ENCODE measurements at places on chromosomes 6 and 20.
A peak's percentile ranks its signal among the peaks of the same experiment; 100 is the strongest.

DNA sequence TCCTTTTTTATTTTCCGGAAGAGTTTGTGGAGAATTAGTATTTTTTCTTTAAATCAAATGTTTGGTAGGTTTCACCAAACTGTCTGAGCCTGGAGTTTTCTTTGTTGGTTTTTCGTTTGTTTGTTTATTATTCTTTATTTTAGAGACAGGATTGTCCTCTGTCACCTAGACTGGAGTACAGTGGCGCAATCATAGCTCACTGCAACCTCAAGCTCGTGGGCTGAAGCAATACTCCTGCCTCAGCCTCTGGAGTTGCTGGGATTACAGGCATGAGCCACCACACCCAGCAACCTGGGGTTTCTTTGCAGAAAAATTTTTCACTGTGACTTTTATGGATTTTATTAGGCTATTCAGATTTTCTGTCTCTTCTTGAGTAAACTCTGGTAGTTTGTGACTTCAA lies 120.2 kb upstream of the LOC128125822 start:
- no peaks in the 10 kb centered on the region for H3K36me3 ChIP-seq
- no peaks in the 10 kb centered on the region for H3K27me3 ChIP-seq
- no peak for DNase-seq
- no peak overlapping the region for H3K27ac ChIP-seq

DNA sequence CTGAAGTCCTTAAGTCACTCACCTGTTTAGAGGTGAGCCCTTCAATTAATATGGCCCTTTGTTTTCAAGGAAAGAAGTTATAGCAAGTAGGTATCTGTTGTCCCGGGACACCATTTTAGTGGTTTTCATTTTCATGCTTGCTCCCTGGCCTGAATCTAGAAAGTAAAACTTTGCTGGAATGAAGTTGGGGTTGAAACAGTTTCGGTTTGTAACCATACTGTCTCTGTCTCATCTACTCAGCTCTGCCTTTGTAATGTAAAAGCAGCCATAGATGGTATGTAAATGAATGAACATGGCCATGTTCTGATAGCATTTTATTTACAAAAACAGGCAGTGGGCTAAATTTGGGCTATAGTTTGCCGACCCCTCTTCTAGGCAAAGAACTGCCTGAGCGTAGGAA lies 64.9 kb upstream of the GNRH2 start:
- H3K27me3 ChIP-seq: no peaks in the 10 kb centered on the region
- H3K36me3 ChIP-seq: peaks cover 4% of the 10 kb centered on the region
- no peaks in the 10 kb centered on the region for H3K4me1 ChIP-seq
- no peak overlapping the region for H3K4me3 ChIP-seq

GRCh38 chr6:169968541-169969270 lies 217.3 kb downstream of the ERMARD start:
- H3K36me3 ChIP-seq: no peaks in the 10 kb centered on the region
- H3K4me3 ChIP-seq: no peak overlapping the region
- peaks cover 2% of the 10 kb centered on the region for H3K27me3 ChIP-seq
- no peak overlapping the region for H3K27ac ChIP-seq
- no peak for DNase-seq

GRCh38 chr6:137303441-137303840 lies 84.3 kb upstream of the IFNGR1 start:
- H3K36me3 ChIP-seq: no peaks in the 10 kb centered on the region
- H3K4me1 ChIP-seq: no peaks in the 10 kb centered on the region
- no peaks in the 10 kb centered on the region for H3K27me3 ChIP-seq
- no peak for DNase-seq
- H3K27ac ChIP-seq: no peak overlapping the region

DNA sequence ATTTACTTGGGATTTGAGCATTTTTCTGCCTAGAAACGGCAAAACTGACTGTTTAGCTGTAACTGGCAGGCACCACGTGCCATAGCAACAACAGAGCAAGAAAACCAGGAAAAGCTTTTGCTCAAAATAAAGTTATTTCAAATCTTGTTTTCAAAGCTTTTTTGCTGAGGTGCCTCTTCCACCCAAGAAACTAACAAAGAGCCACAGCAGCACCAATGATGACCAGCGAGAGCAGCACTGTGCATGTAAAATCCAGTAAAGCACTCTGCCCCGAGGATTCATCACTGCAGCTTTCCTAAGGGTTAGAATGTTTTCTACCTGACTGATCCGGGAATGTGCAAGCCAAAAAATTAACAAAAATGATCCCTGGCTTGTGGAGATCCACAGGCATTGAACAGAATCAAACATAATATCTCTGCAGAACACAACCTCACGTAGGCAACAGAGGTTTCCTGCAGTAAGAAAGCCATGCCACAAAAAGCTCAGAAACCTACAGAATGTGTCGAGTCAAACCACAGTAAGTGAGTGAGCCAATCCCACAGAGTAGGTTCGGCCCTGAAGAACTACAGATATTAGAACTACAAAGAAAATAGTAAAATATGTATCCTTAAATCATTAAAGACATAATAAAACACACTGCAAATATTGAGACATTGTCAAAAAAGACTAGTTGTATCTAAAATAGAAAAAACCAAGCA lies 7.4 kb upstream of the ULBP3 start:
- no peaks in the 10 kb centered on the region for H3K4me1 ChIP-seq
- H3K27ac ChIP-seq: no peak overlapping the region
- DNase-seq: peak; percentile 49
- H3K36me3 ChIP-seq: no peaks in the 10 kb centered on the region

DNA sequence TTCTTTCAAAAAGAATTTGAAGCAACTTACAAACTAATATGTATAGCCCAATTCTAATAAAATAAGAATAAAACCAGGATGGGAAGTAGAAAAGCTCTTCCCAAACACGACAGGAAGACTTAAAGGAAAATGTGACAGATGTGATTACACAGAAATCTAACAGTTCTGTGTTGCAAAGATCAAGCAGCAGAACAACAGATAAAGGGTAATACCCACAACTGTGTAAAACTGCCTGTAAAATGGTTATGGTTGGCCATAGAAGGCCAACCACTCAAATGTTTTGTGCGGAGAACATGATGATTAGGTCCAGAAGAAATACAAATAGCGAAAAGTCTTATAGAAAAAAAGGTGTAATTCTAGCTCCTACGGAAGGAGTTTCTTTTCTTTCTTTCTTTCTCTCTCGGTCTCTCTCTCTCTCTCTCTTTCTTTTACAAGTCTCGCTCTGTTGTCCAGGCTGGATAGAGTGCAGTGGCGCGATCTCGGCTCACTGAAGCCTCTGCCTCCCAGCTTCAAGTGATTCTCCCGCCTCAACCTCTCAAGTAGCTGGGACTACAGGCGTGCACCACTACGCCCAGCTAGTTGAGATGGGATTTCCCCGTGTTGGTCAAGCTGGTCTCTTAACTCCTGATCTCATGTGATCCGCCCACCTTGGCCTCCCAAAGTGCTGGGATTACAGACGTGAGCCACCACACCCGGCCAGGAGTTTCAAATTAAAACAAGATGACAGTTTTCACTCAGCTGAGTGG lies 128.5 kb downstream of the QRSL1 start:
- H3K27ac ChIP-seq: no peak overlapping the region
- no peaks in the 10 kb centered on the region for H3K4me1 ChIP-seq
- no peak overlapping the region for H3K4me3 ChIP-seq
- DNase-seq: no peak

- no peaks in the 10 kb centered on the region for H3K4me1 ChIP-seq
- H3K27ac ChIP-seq: no peak overlapping the region
- H3K27me3 ChIP-seq: peaks cover 79% of the 10 kb centered on the region
- no peaks in the 10 kb centered on the region for H3K36me3 ChIP-seq
These were observed 97.4 kb downstream of the YTHDF1 start for GRCh38 chr20:63118303-63119120.

DNA sequence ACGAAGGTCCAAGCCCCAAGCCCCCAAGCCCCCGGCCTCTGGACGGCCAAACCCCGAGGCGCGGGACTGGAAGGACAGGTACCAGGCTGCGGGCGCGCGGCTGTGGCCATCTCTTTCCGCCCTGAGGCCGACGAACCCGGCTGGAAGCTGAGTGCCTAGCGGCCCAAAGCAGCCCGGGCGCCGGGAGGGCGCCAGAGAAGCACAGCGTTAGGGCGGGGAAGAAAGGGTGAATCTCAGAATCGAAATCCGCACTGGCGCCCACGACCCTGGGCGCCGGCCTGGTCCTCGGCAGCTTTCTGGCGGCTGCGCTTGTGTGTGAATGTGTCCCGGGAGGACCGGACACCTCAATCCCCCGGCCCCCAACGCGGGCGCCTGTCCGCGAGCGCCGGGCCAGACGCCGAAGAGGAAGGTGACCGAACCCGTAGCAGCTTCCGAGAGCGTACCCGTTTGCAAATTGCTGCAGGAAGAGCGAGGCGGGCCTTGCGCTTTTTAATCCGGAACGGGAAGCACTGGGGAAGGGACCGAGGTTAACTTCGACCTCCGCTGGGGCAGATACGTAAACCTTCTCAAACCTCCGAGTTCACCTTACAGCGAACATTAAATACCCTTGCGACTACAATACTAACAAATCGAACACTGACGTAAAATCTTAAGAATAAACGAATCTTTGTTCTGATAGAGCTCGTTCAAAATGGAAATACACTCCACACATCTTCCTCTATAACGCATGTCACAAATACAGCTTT lies 2.9 kb downstream of the NRN1 start:
- H3K27ac ChIP-seq: no peak overlapping the region
- H3K4me3 ChIP-seq: peak overlapping the region; percentile 16
- no peaks in the 10 kb centered on the region for H3K4me1 ChIP-seq
- peak; percentile 65 for DNase-seq
- H3K27me3 ChIP-seq: peaks cover 20% of the 10 kb centered on the region

DNA sequence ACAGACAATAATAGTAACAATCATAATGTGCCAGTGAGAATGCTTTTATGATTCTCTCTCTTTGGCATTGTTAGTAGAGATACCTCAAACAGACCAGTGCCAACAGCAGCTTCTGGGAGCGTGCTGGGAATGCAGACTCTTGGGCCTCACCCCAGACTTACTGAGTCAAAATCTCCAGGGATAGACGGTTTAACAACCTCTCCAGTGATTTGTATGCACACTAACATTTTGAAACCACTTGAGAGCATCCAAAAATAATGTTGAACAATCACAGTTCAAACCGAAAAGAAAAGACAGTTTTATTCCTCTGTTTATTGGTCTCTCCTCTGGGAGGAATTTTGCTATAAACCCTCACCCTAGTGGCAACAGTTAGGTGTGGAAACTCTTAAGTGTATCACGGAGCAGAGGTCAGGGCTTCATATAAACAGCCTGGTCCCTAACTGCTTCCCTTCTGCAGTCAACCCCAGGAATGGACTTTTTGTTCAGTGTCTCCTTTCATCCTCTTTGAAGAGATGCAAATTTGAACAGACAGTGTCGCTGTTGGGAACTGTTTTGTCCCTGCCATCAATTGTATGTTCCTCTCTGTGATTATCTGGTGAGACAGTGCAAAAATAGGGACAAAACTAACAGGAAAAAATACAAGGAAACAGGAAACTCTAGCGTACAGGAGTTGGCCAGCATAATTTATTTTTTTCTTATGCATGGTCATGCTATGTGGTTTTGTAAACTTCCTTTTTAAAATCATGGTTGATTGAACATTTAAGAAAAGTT lies 162.4 kb upstream of the BTBD3 start:
- peaks cover 7% of the 10 kb centered on the region for H3K4me1 ChIP-seq
- H3K36me3 ChIP-seq: no peaks in the 10 kb centered on the region
- H3K4me3 ChIP-seq: no peak overlapping the region
- DNase-seq: peak; percentile 46

DNA sequence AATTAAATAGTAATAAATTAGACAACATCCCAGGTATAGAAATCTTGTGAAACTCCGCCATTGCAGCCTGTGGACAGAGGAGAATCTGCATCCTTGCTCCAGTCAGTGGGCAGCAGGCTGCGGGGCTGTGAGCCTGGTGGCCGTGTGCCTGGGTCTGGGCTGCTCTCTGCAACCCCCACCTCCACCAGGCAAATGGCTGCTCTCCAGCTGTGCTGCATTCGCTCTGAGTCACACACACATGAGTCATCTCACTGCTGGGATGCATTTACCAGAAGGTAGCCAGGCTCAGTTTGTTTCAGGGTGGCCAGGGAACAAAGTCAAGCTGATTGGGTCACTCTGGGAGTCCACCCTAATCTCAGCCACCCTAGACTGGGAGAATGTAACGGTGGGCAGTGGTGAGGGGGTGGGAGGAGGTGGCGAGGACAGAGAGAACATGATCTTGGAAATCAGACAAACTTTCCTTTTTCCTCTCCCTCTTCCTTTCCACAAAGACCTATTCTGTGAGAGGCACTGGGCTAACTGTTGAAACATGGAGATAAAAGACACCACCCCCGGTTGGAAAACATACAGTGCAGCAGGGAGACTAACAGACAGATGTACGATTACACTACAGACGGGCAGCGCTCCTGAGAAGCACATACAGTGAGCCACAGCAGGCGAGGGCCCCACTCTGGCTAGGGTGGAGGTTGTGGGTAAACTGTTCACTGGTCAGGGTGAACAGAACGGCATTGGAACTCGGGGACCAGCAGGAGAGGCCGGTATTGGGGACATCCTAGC lies 59.2 kb downstream of the TRAM2 start:
- peak; percentile 48 for DNase-seq
- H3K27me3 ChIP-seq: no peaks in the 10 kb centered on the region
- H3K4me3 ChIP-seq: no peak overlapping the region

- peaks cover 30% of the 10 kb centered on the region for H3K27me3 ChIP-seq
- H3K27ac ChIP-seq: no peak overlapping the region
- H3K36me3 ChIP-seq: no peaks in the 10 kb centered on the region
- DNase-seq: no peak
- peaks cover 18% of the 10 kb centered on the region for H3K4me1 ChIP-seq
- H3K4me3 ChIP-seq: no peak overlapping the region
These were observed 129.5 kb downstream of the GPX5 start for GRCh38 chr6:28655164-28655563.

- no peak overlapping the region for H3K27ac ChIP-seq
- no peak overlapping the region for H3K4me3 ChIP-seq
- peak; percentile 59 for DNase-seq
- peaks cover 4% of the 10 kb centered on the region for H3K27me3 ChIP-seq
- no peaks in the 10 kb centered on the region for H3K36me3 ChIP-seq
These were observed 48.5 kb downstream of the FNDC1 start for GRCh38 chr6:159217595-159218275.

- H3K4me1 ChIP-seq: no peaks in the 10 kb centered on the region
- H3K27ac ChIP-seq: no peak overlapping the region
- H3K4me3 ChIP-seq: no peak overlapping the region
- DNase-seq: no peak
These were observed 545.4 kb downstream of the EYS start for GRCh38 chr6:65161661-65162060.

- DNase-seq: no peak
- H3K4me1 ChIP-seq: no peaks in the 10 kb centered on the region
- H3K36me3 ChIP-seq: no peaks in the 10 kb centered on the region
- no peak overlapping the region for H3K4me3 ChIP-seq
- no peaks in the 10 kb centered on the region for H3K27me3 ChIP-seq
These were observed 61.4 kb downstream of the EZR start for GRCh38 chr6:158757753-158758090.
